ENCODE measurements at places on chromosomes 3 and 15. TPM values are rescaled to one million over a fixed set of nuclear protein-coding genes. Genes with fewer than 3 reads are reported as not detected.

CAMK2N2 gene
- total RNA-seq = not detected

PRKCD gene
- 5.1 TPM for total RNA-seq

GOLGA8K gene
- not detected for total RNA-seq

MORC1 gene
- total RNA-seq = not detected

RAB6B gene
- 0.34 TPM for total RNA-seq

MYO1E gene
- 36.6 TPM for total RNA-seq

NANOGP8 gene
- not detected for total RNA-seq

A4GNT gene
- total RNA-seq = not detected

PTH1R gene
- total RNA-seq = 0.34 TPM

SLC12A1 gene
- not detected for total RNA-seq

LRTM1 gene
- not detected for total RNA-seq

IQCF5 gene
- not detected for total RNA-seq

CYP1A2 gene
- total RNA-seq = not detected

CCDC39 gene
- not detected for total RNA-seq

ATP13A5 gene
- total RNA-seq = not detected

SENP8 gene
- total RNA-seq = 2.0 TPM

ASB14 gene
- total RNA-seq = not detected

FANCD2 gene
- total RNA-seq = 38.7 TPM

NTRK3 gene
- total RNA-seq = not detected

SPTSSB gene
- total RNA-seq = not detected

GOLGA8Q gene
- not detected for total RNA-seq

NRROS gene
- total RNA-seq = under 0.01 TPM

TRIM42 gene
- not detected for total RNA-seq

HTR3E gene
- not detected for total RNA-seq

NOX5 gene
- total RNA-seq = not detected

ACTC1 gene
- total RNA-seq = not detected

CCDC9B gene
- total RNA-seq = 4.2 TPM

LTF gene
- not detected for total RNA-seq
